NCI-H1417 (cell line): ENCODE measurements at places on chromosomes 2 and 18.

- DNase-seq, result no peak
Measured at GRCh38 chr2:100786985-100787384, 33.0 kb upstream of the NPAS2 start.

GRCh38 chr2:13950761-13951160, 681.8 kb upstream of the LRATD1 start:
- DNase-seq, result no peak

GRCh38 chr2:54657664-54658083, 65.8 kb upstream of the EML6 start:
- DNase-seq, result peak; percentile 37

GRCh38 chr18:13545514-13545913, 180.8 kb downstream of the FAM210A start:
- no peak for DNase-seq

GRCh38 chr2:20135631-20136050, 84.2 kb upstream of the LAPTM4A start:
- peak; percentile 88 for DNase-seq

- no peak for DNase-seq
Measured at GRCh38 chr2:215970425-215970824, 42.9 kb downstream of the MREG start.

- no peak for DNase-seq
Measured at GRCh38 chr2:224209555-224210285, 170.6 kb upstream of the SERPINE2 start.

- peak; percentile 63 for DNase-seq
Measured at GRCh38 chr2:219352448-219353023, 20.0 kb upstream of the RESP18 start.

DNA sequence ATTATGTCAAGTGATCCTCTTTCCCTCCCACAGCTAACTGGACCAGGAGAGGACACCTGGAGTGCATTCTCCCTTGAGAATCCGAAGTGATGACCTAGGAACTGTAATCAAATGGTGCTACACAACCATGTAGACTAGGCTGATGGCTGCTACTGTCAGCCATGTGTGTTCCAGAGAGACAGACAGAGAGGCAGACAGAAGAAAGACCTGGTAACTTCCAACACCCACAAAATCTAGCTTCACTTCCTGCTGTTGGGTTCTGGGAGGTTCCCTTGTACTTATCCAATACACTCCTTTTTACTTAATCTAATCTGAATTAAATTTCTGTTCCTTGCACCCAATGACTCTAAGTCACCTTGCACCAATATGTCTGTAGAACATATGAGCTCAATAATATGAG, 72.3 kb downstream of the AAK1 start:
- no peak for DNase-seq

DNA sequence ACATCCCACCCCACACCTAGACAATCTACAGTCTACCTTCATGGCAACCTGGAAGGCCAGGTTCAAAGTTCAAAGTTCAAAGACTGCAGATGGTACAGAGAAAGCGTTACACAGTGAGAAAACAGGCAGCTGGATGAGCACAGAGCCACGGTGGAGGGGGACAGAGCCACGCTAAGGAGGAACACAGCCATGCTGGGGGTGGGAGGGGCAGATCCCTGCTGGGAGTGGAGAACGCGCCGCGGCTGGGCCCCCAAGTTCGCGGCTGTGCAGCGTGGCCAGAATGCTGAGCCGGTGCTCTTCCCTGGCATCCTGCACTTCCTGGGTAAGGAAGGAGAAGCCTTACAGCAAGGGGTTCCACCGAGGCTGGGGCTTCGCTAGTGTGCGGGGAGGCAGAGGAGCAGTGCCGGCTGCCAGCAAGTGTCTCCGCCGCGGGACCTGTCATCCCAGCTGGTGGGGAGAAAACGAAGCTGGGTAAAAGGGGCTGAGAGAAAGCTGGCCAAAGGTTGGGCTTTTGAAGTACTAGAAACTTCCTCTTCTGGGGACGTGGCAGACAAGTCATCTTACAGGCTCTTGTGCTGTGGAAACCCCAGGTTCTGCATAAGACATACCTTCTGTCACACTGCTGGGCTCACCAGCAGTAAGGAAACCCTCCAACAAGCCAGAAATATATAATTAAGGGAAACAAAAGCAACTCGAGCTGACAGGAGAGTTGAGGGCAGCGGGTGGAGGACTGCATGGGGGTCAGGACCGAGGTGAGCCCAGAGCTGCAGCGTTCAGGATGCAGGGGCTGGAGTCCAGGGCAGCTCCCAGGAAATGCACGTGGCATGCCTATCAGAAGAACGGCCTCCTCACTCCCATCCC, 115.5 kb downstream of the HDAC4 start:
- no peak for DNase-seq

DNA sequence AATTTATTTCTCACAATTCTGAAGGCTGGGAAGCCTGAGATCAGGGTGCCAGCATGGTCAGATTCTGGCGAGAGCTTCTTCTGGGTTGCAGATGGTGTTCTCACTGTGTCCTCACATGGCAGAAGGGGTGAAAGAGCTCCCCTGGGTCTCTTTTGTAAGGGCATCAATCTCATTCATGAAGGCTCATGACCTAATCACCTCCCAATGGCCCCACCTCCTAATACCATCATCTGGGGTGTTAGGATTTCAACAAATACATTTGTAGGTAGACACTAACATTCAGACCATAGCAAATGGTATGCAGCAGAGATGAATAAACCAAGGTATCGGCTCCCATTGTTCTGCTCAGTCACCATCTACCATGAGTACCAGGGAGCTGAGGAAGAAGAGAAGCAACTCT, 32.7 kb downstream of the YPEL5 start:
- no peak for DNase-seq

DNA sequence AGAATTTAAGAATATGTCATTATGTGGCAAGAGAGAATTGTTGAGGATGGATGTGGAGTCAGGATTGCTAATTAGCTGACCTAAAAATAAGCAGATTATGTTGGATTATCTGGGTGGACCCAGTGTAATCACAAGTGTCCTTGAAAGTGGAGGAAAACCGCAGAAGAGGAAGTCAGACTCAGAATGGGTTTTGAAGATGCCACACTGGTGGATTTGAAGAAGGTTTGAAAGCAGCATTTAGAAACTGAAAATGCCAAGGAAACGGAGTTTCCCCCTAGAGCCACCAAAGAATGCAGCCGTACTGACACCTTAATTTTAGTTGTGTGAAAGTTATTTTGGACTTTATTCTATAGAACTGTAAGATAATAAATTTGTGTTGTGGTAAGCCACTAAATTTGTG, 41.6 kb upstream of the DPP10 start:
- DNase-seq, result no peak

- DNase-seq, result no peak
Measured at GRCh38 chr18:13439461-13439860, 220.9 kb downstream of the LDLRAD4 start.

DNA sequence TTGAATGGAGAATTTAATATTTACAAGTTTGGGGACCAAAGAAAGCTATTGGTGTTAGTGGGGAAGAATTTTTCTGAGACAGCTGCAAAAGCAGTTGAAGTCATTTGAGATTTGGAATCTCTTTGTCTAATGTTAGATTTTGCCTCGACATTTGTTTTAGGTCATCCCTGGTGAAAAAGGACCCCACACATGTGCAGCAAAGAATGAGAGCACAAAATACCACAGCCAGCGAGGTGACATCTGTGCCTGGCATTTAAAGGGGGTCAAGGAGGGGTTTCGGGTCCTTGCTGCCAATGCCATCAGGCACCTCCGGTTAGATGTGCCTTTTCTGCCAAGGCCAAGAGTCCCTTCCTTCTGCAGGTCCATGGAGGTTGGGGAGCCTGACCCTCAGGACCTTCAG, 173.3 kb downstream of the TRIB2 start:
- no peak for DNase-seq

DNA sequence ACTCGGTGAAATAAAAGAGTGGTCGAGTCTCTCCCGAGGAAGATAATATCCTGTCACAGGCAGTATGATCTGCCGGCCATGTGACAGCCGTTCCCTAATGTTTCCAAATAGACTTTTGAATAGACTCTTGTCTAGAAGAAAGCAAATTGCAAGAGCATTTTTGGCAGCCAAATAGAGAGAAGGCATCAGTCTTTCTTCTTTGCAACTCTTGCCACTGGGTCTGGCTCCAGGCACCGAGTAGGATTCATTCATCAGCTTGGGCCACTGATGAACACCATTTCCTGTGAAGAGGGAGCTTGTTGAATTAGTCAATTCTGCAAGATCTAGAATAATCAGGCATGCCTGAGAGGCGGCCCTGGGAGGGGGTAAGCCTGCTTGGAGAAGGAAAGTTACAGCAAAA, 165.6 kb downstream of the KLHL29 start:
- DNase-seq, result no peak

DNA sequence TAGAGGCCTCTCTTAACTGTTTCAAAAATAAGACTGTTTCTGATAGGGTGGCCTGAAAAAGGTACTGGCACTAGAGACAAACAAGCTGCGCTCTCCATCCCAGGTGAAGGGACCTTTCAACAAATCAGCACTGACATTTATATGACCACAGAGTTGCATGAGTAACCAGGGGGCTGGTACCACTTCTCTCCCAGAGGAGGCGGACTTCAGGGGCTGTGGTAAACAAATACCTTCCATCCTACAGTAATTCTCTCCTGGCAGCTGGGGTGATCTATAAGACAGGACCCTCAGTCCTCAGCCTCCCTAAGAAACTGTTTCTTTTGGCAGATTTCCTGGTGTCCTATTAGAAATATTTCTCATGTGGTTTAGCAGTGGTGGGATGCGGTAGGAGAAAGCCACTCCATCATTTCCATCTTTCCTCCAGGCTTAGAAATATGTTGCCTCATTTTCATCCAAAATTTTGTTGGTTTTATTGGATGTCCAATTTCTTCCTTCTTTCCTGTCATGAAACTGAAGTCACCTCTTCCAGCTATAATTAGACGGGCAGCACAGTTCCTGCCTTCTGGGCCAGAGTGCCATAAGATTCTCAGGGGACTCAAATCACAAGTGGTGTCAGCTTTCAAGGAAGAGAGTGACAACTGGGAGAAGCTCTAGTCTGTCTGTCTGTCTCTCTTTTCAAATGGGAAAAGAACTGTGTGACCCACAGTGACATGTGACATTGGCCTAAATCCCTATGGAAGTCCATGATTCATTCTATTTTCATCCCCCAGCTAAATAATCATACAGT, 96.4 kb downstream of the CYRIA start:
- DNase-seq, result no peak

- no peak for DNase-seq
Measured at GRCh38 chr2:147554521-147555107, 290.2 kb upstream of the ACVR2A start.

DNA sequence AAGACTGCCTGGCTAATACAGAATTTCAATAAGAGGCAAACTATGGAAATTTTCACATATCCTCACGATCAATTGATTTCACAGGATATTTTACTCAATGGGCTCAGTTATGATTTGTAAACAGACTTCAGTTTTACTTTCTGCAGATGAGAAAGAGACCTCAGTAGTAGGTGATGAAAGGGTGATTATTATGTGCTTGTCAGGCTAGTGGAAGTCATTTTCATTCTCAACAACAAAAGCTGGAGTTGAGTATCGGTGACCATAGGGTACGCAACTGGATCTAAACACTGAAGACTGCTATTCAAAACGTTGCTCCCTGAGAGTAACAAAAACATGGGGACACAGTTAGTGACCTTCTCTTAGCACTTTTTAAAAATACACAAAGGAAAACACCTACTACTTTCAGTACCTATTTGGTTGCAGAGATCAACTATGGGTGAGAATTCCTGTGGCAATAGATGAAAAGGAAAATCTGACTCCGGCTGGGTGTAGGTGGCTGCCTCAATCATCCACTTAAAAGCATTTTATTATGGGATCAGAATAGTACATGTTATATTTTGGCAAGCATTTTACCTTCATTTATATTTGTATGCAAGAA, 126.2 kb upstream of the VRK2 start:
- DNase-seq, result peak; percentile 32

- no peak for DNase-seq
Measured at GRCh38 chr2:62991605-62992004, 59.0 kb upstream of the OTX1 start.

DNA sequence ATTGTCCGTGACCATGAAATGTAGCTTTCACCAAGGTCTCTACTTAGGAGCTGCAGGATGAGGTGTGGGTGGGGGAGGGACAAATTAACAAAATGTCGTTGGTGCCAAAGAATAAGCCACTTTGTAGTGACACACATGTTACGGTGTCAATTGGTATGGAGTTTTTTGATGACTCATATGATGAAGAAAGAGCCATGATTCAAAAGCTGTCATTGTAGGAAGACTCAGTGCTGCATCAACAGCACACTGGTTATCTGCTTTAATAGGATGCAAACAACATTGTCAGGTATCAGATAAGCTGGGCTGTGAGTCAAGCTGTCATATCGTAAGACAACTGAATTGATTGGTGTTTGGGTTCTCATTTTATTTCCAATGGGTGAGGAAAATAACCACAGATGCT, 36.6 kb upstream of the BOD1L2 start:
- DNase-seq, result no peak

DNA sequence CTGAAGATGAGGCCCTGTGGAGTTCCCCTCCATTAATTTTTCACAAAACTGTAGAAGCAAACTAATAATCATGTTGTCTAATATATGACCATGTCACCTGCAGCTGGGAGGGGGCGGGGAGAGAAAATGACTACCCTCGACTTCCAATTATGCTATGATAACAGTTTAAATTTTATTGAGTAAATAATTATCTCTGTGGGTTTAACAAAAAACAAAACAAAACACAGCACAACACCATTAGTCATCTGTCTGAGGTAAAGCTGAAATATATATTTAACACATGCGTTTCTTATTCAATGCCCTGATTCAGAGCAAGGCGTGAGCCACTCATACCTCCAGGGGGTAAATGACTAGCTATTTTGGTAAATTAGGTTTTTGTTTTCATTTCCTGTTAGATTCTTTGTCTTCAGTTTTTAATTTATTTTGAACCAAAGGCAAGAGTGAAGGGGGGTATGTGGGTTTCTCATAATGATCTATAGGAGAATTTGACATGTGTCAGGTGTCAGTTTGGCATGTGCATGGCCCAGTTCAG, 77.4 kb upstream of the ZCCHC2 start:
- peak; percentile 100 for DNase-seq

DNA sequence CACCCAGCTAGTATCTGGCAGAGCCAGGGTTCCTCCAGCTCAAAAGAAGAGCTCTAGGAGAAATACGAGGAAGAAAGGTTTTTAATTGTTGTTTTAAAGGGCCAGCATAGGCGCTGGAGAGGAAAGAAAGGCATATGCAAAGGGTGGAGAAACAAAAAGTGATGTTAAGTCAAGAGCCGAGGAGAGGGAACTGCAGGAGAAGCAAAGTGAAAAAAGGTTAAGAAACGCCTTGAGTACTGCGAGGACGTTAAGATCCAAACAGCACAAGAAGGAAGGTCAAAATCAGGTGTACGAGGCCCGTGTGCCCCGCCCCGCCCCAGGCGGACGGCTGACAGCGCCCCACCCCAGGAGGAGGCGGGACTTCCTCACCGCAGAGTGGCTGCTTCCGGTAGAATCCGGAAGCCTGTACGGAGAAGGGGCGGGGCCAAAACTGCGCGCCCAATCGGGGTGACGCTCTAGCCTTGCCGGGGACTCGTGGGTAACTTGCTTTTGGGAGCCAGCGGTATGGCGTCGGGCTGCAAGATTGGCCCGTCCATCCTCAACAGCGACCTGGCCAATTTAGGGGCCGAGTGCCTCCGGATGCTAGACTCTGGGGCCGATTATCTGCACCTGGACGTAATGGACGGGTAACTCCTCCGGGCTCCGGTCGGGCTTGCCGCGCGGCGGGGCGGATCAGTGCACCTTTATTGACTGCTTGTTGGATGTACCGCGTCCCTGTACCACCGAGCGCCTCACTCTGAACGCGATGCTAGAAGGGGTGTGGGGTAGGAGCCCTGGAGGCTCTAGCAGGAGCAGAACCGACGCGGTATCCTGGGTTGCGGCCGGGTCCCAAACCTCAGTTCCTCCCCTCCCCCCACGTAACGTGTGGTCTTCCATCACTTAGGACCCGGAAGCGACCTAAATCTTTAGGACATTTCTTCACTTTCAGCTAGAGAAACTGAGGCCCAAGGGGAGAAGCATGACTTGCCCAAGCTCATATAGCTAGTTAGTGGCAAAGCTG, at the start of gene RPE:
TSS of gene RPE (plus strand) at position 481 of the 1,000 bp plus-strand sequence. CDS start at position 505, 24 bp downstream.
- peak; percentile 93 for DNase-seq
